ENCODE measurements at places on chromosomes 2 and 18.

DNA sequence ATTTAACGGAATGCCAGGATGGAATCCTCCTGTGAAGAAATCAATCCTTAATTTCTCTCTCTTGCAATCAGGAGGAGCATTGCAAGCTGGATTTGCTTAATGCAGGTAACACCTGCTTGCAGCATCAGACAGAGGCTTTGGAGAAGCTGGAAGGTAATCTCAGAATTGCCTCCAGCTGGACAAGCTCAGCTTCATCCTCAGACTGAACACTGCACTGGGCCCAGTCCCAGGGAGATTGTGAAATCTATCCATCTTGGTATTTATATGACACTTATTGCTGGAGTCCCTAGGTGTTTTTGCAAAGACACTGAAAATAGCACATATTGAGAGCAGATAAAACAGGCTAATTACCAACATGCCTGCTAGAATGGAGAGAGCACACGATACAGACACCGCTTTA, 179.4 kb upstream of the SESTD1 start:
- no peak for DNase-seq

GRCh38 chr2:100235098-100235497, 87.2 kb downstream of the LONRF2 start:
- peak; percentile 9 for DNase-seq

GRCh38 chr2:67581751-67582150, 184.6 kb downstream of the ETAA1 start:
- no peak for DNase-seq

- DNase-seq, result no peak
Measured at GRCh38 chr2:113175736-113176695, 2.2 kb downstream of the PSD4 start.

DNA sequence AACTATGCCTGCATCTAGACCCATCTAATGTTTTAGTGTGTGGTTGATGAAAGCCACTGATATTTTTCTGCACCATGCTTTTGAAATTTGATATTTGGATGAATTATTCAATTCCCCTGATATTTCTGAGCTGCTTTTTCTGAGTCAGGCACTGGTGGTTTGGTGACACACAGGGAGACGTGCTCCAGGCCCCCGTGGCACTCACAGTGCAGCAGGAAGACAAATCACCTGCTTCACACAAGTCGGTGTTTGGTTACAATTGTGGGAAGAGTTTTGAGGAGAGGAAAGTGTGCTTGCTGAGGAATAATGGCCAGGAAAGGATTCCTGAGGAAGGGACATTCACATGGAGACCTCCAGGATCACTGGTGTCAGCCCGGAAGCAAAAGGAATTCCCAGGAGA, 179.7 kb downstream of the ACKR3 start:
- no peak for DNase-seq

DNA sequence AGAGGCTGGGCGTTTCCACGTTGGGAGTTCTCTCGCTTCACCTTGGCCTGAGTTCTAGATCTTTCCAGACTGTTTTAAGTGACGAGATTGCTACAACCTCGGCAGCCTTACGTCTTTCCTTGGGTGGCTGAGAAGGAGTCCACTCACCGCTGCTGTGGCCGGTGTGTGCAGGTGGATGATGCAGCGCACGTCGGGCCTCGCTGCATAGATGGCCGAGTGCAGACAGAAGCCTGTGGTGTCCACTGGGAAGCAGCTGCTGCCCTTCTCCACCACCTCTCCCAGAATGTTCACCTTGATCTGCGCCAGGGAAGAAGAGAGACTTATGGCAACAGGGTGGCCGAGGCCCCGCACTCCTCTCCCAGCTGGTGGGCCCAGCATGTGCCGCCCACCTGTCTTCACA, 75.7 kb downstream of the ADD2 start:
- DNase-seq, result no peak

DNA sequence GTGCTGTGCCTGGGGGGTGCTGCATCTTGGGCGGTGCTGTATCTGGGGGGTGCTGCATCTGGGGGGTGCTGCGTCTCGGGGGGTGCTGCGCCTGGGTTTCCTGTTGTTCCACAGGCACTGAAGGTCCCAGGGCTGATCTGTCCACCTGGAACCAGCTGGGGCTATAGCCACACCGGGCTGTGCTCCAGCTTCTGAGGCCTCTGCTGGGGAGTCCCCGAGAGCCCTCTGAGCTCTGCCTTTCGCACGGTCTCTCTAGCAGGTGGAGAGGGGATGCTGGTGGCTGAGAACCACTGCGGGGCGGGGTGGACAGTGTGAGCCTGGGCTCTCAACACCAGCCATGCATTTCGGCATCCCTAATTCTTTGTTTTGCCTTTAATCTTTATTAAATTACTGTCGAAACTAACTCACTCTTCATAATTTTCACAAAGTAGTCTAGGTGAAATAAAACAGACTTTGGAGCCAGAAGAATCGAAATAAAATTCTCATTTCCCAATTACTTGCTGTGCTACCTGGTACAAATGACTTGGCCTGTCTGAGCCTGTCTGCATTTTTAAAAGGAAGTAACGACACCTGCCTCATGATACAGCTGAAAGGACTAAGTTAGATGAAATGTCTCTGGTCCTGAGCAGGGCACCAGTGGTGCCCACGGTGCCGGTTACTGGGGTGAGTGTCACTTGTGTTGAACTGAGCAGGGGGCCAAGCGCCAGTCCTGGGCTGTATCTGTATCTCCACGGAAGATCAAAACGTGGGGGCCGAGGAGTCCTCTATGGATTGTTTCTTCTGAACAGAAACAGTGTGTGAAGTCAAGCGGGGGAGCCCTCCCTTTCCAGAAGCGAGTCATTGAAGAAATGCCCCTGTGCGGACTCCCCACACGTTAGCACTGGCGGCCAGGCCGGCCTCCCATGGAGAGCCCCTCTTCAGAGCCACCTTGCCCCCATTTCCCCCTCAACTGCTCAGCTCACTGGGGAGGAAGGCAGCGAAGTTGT, 142.0 kb downstream of the ASB1 start:
- DNase-seq, result no peak

GRCh38 chr2:46230677-46231425, 66.4 kb upstream of the EPAS1 start:
- no peak for DNase-seq

DNA sequence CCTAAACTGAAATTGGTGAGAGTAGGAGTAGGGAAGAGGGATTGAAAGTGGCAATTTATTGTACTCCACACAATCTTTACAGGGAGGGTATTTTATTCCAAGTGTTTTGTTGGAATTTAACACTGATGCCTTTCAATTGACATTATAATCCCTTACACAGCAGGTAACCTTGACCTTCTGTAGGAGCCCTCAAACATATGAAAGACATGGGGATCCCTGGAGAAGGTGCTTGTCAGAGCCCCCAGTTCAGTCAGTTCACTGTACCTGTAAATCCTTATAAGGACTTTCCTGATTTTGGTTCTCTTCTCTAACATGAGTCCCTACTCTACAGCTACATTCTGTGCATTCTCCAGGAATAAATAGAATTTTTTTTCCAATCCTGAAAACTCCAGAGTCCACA, 384.9 kb upstream of the NRP2 start:
- no peak for DNase-seq

DNA sequence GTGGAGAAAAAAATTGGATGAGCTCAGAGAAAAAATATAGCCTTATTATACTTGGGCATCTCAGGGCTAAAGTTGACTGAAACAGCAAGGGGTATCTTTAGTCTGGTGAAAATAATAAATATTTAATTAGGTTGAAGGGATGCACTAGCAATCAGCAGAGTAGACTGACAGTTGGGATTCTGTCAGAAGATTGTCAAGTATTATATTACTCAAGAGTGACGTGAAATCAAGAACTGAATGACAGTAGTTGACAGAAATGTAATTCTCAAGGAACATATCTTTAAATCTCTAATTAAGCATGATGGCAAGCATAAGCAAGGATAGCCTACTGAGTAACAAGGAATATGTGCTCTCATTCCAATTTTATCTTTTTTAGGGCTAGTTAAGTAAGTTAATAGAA, 1301.1 kb downstream of the DSC3 start:
- no peak for DNase-seq

GRCh38 chr18:5475267-5475666, 68.5 kb downstream of the EPB41L3 start:
- no peak for DNase-seq

DNA sequence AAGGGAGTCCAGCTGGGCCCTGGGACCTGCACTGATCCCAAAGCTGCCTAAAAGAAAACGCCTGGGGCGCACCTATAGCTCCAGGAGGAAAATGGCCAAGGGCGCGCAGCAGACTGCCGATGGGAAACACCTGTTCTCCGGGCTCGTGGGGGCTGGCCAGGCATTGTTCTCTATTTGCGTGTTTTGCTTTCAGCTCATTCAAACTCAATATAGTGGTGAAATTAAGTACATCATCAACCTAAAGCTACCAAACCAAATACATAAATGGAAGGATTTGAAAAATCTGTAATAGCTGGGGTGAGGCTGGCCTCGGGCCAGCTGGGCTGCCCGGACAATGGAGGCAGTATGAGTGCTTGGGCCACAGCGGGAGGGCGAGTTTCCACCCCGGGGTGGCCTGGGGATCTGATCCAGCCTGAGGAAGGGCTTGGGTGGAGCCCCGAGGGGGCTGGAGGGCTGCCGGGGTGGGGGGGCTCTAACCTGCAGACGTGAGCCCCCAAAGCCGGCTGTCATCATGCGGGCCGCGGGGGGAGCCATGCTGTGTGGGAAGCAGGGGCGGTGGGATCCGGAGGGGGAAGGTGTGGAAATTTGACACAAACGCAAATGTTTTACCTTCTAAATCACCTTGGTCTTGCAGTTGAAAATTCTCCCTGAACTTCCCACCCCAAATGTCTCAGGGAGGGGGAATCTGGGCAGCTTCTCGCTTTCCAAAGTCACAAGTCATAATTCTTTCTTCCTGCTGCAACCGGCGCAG, 77.6 kb downstream of the ASB1 start:
- DNase-seq, result no peak

DNA sequence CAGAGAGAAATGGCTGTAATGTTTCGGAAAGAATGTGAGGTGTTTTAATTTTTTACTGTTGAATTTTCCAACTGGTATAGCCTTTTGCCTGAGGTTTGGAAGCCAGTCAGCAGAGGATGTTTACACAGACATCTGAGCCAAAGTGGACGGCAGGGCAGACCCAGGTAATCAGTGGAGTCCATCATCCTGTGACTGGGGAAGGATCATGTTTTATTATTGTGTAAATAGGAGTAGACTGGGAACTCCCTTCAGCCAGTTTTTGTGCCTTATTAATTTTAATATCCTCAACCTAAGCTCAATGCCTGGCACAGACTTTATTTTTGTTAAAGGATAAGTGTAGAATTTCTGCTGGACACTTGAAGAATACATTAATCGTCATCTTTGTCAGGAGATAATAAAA, 142.0 kb upstream of the GAREM1 start:
- DNase-seq, result no peak

DNA sequence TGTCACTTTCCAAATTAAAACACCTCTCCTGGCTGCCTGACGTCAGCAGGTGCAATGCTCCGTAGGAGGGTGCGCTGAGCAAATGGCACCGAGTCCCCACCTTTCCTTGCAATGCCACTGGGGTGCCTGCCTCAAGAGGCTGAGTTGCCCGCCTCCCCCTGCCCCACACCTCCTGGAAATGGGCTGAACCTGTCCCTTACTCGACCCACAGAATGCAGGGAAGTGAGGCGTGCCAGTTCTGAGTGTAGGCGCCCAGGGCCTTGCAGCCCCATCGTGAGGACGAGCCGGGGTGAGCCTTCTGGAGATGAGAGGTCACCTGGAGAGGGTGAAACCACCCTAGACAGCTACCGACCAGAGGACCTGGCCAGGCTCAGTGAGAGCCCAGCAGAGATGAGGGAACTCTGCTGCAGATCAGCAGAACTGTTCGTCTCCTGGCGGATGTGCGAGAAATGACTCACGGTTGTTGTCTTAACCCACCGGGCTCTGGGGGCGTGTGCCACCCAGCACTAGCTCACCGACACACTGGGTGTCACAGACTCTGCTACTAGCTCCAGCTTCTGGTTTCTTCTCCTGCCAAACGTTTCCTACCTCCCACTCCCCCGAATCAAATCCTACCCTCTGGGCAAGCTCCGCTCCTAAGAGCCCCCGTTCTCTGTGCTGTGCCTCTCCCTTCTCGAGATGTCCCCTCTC, 168.7 kb upstream of the HDAC4 start:
- no peak for DNase-seq

DNA sequence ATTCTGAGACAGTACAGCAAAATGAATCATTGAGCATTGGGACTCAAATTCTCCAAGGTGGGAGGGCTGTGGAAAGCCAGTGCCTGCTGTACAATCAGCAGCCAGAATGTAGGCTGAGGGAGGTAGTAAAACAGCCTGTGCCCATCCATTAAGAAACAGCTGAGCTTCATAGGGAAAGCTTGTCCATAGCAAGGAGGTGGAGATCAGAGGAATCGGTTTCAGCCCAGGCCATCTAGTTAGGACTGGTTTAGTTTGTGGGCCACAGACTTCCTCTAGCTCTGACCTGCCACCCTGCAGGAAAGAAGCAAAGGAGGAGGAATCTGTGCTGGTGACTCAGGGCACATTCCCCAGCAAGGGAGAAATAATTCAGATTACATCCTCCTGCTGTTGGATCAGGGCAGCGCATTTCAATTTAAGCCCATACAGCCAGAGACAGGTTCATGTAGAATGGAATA, 333.4 kb downstream of the SETBP1 start:
- DNase-seq, result no peak

DNA sequence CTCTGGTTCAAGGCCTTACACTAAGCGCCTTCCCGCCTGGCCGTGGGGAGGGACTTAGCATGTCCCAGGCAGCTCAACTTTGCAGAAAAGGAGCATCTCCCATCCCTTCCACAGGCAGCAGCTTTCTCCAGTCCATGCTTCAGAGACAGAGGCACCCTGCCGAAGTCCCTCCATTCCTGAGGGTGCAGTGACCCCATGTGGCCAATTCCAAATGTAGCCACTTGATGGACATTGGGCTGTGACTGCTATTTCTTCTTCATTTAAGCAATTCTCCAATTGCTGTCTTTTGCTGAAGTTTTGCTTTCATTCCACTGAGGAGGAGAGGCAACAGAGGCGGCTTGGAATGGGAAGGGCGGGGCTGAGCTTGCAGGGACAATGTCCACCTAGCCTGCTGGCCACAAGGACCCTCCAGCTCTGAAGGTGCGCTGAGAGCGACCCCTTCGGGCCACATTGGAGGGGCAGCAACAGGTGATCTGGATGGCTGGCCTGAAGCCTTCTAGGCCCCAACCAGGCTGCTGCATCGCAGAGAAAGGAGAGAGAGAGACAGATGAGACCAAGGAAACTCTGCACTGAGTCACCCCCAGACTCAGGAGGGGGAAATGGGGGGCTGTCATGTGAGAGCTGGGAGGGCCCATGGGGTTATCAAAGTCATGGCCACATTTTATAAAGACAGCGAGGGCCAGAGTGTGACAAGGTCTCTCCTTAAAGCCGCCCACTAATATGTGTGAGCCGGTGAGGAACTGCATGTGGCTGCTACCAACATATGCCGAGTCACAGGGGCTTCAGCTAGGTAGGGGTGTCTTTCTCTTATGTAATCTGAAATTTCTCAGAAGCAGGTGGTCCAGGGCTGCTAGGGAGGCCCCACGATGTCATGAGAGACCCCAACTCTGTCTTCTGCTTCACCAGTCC, 61.3 kb downstream of the LONRF2 start:
- no peak for DNase-seq

DNA sequence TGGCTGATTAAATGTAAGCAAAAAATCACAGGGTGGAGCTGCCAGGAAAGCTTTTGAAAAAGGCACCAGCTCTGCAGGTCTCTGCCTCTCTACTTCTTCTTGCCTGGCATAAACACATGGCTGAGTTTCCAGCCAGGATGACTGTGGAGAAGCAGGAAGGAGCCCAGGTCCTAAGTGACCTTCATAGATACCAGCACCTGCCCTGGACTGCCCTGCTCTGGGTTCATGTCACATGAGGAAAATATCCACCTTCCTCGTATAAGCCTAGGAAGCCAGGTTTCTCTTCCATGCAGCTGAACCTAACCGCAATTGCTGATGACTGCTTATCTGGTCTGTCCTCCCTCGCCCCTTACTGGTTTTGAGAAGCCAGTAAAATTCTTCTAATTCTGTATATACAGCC, 47.8 kb upstream of the CREB1 start:
- no peak for DNase-seq

Measured in effector memory CD4-positive, alpha-beta T cell (primary cell).